ENCODE measurements at places on chromosomes 5 and 9. TPM values are rescaled to one million over a fixed set of nuclear protein-coding genes. Genes with fewer than 3 reads are reported as not detected.

The CYLC2 gene
- not detected for total RNA-seq

- DNase-seq = no peak
Observed at GRCh38 chr5:35230038-35230611, at the start of gene PRLR. PRLR (minus strand) TSS chr5:35230487; CDS start chr5:35089620, 140,867 bp downstream.

GRCh38 chr5:166772770-166773169 is 1518.7 kb upstream of the WWC1 start:
- DNase-seq = no peak

The SLC45A2 gene
- 0.26 TPM for total RNA-seq

The ABO gene
- total RNA-seq = 0.83 TPM
